Left ventricle myocardium superior (tissue), 1 donor: ENCODE measurements at places on chromosomes 2 and 18.

DNA sequence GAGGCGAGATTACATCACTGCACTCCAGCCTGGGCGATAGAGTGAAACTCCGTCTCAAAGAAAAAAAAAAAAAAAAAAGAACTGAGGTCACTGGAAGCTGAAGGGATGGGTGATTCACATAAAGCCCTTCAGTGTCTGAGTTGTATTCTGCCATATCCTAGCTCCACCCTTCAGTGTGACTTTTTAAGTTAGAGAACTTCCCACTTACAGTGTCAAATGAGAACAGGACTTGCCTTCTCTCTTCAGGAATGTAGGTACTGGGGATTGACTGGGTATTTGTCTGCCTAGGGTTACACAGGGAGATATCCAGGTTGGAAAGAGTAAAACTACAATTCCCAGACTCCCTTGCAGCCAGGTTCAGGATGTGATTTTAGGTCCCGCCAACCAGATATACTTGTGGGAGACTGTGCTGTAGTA lies 37.9 kb downstream of the EHD3 start:
- DNase-seq: no peak

GRCh38 chr2:53770264-53770663 lies 2.7 kb downstream of the CHAC2 start:
- DNase-seq: no peak

- DNase-seq: no peak
Measured at GRCh38 chr2:5845798-5846330, 153.7 kb downstream of the SOX11 start.

DNA sequence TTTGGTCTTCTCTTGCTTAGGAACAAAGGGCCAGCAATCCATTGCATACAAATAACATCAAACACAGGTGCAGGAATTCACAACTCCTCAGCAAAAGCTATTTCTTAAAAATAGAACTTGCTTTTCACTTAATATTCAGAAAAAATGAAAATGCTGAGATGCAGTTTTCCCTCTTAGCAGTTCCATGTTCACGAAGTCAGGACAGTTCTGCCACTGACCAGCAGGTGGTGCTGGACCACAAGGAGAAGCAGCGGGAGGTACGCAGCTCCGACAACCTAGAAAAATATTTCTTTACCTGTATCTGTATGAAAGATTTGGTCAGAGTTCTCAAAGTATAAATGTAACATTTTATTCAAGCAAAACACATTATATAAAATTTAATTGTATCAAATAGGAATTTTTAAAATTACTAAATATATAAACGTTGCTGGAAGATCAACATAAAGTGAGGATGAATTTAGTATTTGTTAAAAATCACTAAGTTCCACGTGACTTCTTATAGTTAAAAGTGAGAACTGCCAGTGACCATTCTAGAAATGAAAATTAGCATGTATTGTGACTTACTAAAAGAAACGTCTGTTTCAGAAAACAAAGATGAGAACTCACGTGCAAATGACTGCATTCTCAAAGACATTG lies 48.8 kb downstream of the ADNP2 start:
- DNase-seq: peak; percentile 86

DNA sequence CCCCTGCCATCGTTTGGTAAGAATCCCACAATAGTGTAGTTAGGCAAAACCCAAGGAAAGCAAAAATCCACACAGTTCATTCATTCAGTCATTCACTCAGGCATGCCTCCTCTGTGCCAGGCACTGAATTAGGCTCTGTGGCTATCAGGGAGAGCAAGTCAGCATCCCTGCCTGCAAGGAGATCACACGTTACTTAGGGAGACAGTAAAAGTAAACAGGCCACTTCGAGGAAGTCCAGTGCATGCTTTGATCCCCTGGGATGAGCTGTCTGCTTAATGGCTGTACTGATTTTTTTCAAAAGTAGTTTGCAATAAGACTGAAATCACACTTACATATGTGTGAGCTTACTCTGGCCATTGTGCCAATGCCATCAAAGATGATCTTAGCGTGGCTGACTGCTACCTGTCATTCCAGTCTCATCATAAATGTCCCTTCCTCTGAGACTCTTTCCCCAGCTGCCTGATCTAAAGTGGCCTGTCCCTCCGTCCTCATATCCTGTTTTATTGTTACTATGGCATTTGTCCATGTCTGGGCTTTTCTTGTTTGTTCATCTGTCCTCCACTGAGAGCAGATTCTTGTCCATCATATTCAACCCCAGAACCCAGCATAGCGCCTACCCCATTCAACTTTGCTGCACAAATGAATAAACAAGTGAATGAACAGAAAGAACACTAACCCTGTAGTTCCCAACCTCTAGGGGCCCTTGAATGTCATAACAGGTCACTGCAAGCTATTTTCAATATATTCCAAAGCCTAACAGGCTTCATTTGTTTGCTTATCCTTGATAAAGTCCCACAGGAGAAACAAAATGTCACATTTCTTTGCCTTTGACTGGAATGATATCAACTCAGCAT lies 84.1 kb downstream of the GALNT14 start:
- DNase-seq: no peak

- DNase-seq: no peak
Measured at GRCh38 chr18:28095041-28095440, 81.9 kb downstream of the CDH2 start.

DNA sequence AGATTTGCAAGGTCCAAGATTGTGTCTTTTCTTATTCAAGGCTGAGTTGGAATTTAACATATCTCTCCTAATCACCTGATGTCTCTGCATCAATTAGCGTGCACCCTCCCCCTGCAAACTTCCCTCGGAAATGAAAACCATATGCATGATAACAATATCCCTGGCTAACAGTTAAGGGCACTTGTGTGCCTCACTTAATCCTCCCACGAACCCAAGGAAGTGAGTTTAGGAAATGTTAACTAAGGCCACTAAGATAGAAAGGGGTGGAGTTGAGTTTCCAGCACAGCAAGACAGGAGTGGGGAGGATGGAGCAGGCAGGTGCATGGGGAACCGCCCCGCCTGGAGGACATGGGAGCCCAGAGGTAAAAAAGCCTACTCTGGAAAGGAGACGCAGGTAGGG lies 52.4 kb upstream of the PTMA start:
- DNase-seq: no peak

GRCh38 chr2:215825707-215826106 lies 187.6 kb downstream of the MREG start:
- no peak for DNase-seq

- no peak for DNase-seq
Measured at GRCh38 chr2:121454549-121455090, 76.1 kb upstream of the RNU4ATAC start.

- no peak for DNase-seq
Measured at GRCh38 chr2:233840520-233840919, 13.8 kb downstream of the HJURP start.
